ENCODE measurements at places on chromosomes 3 and 15.

DNA sequence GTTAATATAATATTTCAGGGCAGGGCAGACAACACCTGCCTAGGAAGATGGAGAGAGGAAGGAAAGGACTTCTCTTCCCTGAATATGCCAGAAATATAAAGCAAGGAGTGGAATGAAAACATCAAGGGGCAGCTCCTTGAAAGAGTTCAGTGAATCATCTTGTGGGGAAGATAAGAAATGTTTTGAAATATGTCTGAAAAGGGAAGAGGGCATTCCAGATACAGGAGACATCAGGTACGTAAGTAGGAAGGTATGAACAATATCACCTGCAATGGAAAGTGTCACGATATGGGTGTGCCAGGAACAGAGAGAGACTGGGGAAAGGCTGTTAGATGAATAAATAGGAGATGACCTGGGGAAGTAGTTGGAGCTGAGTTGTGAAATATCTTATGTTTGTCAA is 75.8 kb upstream of the WDR72 start:
- peak; percentile 3 for DNase-seq

DNA sequence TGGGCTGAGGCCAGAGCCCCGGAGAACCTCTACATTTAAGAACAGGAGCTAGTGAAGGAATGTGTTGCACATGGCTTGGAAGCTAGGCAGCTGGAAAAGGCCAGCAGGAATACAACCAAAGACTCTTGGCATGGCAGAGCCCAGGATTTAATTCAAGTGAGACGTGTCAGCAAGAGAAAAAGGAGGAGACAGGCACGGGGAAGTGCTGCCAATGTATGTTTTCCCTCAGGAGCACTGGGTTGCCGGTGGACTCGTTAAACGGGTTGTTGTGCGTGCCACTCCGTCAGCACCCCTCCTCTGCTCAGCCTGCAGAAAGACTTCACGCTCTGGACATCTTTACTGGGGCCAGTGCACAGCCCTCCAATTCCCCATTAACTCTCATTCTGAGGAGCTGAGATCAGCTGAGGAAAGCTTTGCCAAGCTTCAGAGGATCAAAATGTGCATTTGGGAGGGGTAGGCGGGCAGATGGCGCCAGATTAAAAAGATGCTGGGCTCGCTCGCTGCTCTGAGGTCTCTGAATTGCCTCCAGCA is 103.7 kb downstream of the PDZRN3 start:
- no peak for DNase-seq

DNA sequence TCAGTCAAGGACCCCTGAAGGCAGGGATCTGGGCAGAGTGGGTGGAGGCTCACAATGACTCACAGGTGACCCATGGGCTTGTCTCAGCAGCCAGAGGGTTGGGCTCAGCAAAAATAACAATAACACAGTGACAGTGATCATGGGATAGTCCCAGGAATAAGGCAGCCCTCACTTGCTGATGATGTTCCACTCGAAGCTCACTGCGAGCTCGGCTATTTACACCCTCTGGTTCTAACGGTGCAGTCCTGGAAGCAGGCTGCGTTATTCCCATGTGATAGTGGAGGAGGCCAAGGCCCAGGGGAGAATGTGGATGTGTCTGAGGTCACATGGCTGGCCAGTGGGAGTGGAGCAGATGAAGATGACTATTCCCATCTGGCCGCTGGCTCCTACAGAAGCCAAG is 16.2 kb downstream of the CCDC33 start:
- no peak for DNase-seq

- no peak for DNase-seq
Measured at GRCh38 chr3:156258301-156258700, 137.9 kb downstream of the KCNAB1 start.

GRCh38 chr15:61090386-61091288 is 138.5 kb downstream of the RORA start:
- no peak for DNase-seq

DNA sequence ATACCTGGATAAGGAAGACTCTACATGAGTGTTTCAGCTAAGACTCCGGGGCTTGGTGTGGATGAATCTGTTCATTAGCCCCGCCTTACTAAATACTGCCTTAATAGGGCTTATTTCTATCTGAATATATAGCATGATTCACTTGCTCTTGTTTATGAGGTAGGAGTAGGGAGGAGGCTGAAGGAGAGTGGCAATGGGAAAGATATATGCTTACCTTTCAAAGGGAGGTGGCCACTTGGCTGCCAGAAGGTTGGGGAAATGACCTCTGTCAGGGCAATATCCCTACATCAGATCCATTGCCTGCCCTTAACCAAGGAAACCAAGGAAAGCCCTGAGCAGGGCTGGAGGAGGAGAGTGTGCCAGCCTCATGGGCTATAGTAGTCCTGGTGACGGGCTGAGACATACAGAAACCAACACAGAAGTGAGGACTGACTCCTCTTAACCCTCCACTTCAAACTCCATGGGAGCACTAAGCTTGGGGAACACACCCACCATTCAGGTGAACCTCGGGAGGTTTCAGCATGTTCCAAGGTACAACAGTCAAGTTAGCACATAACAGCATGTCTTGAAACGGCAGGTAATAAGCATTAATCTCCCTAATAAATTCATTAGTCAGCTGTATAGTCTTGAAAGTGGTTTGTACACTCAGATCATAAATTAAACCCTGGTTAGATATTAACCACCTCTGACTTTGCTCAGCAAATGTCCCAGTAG is 80.1 kb downstream of the EOMES start:
- DNase-seq, result no peak

DNA sequence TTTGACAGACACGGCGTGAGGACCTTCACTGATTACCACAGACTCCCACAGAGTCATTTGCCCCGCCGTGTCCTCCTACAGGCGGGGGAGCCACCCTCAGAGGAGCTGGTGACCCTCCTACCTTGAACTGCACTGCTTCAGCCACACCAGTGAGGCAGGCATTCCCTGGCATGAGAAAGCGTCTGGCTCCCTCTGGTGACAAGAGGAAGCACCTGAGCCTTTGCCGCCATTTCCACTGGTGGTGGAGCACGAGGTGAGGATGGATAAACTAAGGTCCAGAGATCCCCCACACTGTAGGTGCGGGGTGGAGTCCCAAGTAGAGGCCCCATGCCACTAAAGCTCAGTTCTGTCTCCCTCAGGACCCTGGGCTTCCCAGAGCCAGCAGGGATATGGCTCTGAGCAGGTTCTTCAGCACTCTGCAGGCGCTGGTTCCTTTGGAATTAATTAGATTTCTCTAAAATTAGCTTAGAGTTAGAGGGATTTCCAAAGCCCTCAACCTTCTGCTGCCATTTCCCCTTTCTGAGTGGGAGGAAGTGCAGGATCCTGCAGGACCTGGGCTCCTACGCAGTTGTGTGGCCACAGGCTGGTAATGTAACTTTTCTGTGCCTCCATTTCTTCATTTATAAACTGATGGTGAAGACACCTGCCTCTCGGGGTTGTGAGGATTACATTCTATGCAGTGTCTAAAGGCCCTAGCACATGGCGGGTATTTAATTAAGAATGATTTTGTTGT is 224.0 kb downstream of the SLCO3A1 start:
- DNase-seq, result peak; percentile 73

GRCh38 chr3:27633224-27633545 is 88.9 kb downstream of the EOMES start:
- DNase-seq, result no peak

DNA sequence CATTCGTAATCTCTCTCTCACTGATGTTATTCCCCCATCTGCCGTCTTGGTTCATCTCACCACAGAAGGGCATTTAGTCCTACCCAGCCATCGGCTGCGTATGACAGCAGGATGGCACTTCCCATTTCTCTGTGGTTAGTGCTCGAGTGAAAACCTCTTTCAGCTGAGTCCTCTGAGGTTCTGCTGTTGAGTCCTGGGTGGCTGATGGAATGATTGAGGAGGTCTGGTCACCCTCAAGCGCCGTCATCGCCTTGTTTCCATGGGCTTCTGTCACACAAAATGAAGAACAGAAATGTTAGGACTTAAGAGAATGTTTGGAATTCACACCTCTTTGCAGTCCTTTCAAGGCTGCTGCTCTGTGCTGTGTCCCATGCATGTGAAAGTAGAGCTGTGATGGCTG is 9.4 kb upstream of the SACM1L start:
- DNase-seq, result no peak

DNA sequence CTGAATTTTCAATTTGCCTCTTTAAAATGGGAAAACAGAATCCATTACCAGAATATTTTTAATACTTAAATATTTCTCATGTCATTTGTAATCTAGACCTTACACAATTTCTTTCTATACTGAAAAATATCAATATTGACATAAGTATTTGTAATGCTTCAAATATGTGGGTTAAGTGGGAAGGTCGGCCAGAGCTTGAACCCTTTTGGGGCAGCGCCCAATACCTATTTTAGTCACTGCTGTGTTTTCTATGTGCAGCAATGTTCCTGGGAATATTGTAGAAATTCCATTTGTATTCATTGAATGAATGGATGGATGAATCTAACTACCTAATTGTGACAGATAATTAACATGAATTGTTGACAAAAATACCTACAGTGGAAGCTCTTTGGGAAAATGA is 459.7 kb upstream of the ZNF717 start:
- peak; percentile 8 for DNase-seq

- no peak for DNase-seq
Measured at GRCh38 chr3:192133271-192133670, 594.1 kb downstream of the FGF12 start.

GRCh38 chr15:80324545-80325080 is 72.6 kb upstream of the CTXND1 start:
- no peak for DNase-seq

- no peak for DNase-seq
Measured at GRCh38 chr15:48421362-48421761, 90.1 kb downstream of the DUT start.

DNA sequence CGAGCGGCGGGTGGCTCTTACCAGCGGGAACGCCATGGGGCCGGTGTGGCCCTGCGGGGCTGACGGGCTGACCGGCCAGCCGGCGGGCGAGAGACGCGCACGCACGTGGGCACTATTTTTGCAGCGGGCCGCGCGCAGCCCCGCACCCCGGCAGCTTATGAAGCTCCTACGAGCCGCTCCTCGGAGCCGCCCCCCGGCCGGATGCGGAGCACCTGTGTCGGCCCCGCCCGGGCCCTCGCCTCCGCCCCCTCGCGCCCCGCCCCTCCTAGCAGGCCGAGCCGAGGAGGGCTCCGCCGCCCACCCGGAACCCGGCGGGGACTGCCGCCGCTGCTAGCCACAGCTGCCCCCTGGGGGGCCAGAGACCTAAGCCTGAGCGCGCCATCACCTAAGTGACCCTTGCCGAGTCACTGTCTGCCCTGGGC is 683 bp upstream of the CPEB1 start:
- no peak for DNase-seq

DNA sequence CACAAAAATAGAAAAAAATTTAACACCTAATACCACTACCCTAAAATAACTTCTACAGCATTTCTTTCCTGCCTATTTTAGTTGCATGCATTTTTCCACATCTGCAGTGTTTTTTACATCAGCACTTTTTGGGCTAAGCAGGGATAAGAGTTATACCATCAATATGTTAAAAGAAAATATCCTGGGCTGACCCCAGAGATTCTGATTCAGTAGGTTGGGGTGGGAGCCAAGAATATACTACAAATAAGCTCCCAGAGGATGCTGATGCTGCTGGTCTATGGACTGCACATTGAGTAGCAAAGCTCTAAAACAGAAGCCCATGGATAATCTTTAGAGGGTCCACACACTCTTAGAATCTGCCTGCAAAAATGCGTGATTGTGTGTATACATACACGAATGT is 14.8 kb downstream of the FYCO1 start:
- no peak for DNase-seq

- peak; percentile 13 for DNase-seq
Measured at GRCh38 chr3:36677331-36678007, 86.9 kb downstream of the DCLK3 start.

- no peak for DNase-seq
Measured at GRCh38 chr3:65641777-65642176, 396.9 kb downstream of the MAGI1 start.

GRCh38 chr3:60707452-60708020 is 543.7 kb downstream of the FHIT start:
- no peak for DNase-seq

- DNase-seq, result no peak
Measured at GRCh38 chr3:101954936-101955335, 105.6 kb downstream of the NFKBIZ start.

- DNase-seq, result no peak
Measured at GRCh38 chr3:163863146-163863545, 1215.2 kb downstream of the SI start.

DNA sequence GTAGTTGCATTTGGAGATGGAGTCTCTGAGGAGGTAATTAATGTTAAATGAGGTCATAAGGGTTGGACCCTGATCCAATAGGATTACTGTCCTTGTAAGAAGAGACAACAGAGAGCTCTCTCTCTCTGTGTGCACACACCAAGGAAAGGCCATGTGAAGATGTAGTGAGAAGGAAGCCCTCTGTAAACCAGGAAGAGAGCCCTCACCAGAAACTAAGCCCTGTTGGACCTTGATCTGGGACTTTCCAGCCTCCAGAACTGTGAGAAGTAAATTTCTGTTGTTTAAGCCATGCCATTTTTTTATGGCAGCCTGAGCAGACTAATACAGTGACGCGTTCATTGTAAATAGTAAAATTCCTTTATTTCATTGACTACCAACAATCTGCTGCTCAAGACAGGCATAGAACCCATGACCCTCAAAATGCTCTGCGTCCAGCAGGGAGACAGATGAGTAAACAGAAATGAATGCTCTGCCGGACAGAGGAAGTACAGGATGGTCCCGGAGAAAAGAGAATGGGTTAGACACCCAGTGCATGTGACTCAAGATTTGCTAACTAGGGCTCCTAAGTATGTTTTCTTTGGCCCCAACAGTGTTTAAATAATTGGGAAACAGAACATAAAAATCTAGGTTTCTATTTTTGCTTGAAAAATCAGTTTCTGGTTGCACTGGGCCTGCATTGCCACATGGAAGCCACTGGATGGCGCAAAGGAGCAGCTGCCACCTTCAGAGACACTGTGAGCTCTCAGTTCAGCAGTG is 37.9 kb upstream of the TNFAIP8L3 start:
- peak; percentile 63 for DNase-seq

DNA sequence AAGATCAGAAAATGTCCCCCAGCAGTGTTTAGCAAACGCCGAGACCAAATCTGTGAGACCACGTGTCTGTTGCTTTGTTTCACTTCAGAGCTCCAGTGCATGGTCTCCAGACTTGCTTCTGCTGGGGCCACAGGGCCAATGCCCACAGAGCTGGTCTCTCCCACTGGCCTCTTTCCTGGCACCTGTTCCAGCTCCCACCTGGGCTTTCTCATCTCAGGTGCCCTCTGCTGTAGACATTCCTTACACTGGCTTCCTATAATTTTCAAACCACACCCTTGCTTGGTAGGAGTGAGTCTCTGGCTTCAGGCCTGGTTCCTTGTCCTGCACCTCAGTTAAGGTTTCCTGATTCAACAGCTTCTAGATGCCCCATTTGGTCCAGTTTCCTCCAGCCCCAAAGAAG is 243.1 kb downstream of the ADAMTS17 start:
- no peak for DNase-seq

GRCh38 chr3:101966226-101966625 is 116.9 kb downstream of the NFKBIZ start:
- DNase-seq, result no peak

DNA sequence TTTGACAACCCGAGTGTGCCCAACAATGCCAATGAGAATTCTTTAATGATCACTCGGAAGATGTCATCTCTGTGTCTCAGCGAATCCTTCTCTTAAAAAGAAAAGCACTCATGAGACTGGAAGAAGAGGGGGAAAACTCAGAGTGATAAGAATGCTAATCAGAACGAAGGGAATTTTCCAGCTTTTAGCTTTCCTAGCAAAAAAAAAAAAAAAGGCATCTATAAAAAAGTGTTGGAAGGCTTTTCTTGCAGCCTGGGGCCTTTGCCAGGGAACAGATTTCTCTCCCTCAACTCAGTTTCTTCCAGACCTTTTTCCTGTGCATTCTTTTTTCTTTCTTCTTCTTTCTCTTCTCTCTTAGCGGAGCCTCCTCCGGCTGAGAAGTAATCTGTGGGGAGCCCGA is 80.5 kb upstream of the NEO1 start:
- DNase-seq, result no peak
